Activated CD4-positive, CD25-positive, alpha-beta regulatory T cell treated with anti-CD3 and anti-CD28 coated beads, Interleukin-2, amount 50 U/mL, for 72 hours (primary cell): ENCODE measurements at places on chromosomes 2 and 18.

DNA sequence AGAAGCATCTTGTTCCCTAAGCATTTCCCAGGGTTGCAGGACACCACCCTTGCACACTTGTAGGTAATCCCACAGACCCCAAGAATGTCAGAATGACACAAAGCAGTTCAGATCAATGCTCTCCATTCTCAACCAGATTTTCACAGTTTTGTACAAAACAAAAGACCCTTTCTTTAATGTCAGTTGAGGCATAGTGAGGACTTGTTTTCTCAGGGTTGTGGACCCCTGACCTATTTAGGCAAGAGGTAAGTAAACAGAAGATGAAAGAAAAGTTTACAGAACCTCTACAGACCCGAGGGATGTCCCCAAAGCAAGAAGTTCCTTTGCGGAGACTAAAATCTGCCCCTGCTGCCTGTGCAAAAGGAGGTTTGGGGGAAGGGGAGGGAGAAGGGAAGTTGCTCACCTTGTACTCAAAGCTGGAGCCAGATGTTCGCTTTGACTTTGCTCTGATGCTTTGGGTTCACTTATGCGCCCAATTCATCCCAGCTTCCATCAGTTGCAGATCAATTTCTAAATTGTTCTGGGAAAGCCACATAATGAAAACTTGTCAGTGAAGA, 635.4 kb downstream of the EPHA4 start:
- DNase-seq = no peak

GRCh38 chr2:107078584-107078983, 192.6 kb upstream of the ST6GAL2 start:
- DNase-seq = no peak

- no peak for DNase-seq
Observed at GRCh38 chr2:128156812-128157211, 65.8 kb downstream of the UGGT1 start.

DNA sequence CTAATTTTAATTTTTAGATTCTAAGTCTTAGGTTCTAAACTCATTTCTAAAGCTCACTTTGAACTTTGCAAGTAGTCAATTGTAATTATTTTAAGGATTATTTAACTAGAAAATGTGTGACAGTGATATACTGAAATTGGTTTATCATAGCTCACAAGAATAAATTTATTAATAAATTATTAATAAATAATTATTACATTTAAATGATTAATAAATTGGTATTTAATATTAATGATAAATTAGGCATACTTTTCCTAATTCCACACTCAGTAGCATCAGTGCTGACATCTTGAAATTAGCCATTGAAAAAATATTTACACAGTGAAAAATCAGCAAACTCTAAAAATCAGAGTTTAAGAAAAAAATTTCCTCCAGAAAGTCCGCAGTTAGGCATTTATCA, 433.7 kb downstream of the FIGN start:
- DNase-seq = no peak

DNA sequence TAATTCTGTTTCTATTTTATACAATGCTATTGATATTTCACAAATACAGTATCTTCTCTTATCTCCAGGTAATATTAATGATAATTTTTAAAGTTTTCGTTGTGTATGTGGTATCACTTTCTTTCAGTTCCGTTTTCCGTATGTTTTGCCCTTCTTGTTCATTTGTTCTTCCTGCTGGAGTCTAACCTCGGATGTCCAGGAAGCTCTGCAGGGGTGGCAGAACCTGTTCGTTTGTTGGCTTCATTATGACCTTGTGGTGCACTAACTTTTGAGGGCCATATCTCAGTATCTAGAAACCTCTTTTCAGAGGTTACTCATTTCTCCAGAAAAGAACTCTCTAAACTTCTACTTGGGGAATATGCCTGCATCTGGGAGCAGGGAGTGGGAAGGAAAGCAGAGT, 134.5 kb downstream of the NBAS start:
- no peak for DNase-seq

GRCh38 chr2:182228741-182229140, 198.1 kb downstream of the PDE1A start:
- no peak for DNase-seq

- DNase-seq = no peak
Observed at GRCh38 chr18:51251625-51252024, 54.1 kb upstream of the MEX3C start.
